Heart left ventricle (tissue), 16 donors: ENCODE measurements at places on chromosomes 5 and 9.

DNA sequence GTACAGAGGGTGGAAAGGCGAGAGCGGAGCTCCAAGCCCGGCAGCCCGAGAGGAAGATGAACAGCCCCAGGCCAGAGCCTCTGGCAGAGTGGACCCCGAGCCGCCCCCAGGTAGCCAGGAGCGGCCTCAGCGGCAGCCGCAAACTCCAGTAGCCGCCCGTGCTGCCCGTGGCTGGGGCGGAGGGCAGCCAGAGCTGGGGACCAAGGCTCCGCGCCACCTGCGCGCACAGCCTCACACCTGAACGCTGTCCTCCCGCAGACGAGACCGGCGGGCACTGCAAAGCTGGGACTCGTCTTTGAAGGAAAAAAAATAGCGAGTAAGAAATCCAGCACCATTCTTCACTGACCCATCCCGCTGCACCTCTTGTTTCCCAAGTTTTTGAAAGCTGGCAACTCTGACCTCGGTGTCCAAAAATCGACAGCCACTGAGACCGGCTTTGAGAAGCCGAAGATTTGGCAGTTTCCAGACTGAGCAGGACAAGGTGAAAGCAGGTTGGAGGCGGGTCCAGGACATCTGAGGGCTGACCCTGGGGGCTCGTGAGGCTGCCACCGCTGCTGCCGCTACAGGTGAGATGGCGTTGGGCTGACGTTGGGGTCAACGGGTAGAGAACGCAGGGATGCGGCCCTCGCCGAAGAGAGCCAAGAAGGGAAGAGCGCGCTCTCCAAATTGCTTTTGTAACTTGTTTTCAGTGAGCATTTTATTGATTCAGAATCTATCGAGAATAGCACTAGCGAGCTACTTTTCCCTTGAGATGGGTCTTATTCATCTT is at the start of gene PTGER4:
TSS of gene PTGER4 (plus strand) at position 3 of the 769 bp plus-strand sequence. CDS start 1,079 bp downstream, outside the sequence.
- peak; percentile 33 for DNase-seq

- DNase-seq, result no peak
These were observed 838.3 kb downstream of the TLE4 start for GRCh38 chr9:80410106-80410505.

DNA sequence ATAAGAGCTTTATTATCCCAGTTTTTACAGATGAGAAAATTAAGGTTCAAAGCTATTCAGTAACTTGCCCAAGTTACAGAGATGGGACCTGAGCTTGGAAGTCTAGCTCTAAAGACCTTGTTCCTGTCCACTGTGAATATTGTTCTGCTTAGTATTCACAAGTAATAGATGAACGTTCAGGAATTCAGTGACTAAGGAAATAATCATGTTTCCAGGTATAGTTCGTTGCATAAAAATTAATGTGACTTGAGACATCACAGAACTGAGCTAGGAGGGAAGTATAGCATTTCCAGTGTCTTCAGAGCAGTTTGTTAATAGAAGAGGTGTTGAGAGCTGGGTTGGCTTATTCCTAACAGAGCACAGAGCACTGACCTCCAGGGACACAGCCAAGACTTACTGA is 136.1 kb downstream of the FGF1 start:
- DNase-seq, result no peak

DNA sequence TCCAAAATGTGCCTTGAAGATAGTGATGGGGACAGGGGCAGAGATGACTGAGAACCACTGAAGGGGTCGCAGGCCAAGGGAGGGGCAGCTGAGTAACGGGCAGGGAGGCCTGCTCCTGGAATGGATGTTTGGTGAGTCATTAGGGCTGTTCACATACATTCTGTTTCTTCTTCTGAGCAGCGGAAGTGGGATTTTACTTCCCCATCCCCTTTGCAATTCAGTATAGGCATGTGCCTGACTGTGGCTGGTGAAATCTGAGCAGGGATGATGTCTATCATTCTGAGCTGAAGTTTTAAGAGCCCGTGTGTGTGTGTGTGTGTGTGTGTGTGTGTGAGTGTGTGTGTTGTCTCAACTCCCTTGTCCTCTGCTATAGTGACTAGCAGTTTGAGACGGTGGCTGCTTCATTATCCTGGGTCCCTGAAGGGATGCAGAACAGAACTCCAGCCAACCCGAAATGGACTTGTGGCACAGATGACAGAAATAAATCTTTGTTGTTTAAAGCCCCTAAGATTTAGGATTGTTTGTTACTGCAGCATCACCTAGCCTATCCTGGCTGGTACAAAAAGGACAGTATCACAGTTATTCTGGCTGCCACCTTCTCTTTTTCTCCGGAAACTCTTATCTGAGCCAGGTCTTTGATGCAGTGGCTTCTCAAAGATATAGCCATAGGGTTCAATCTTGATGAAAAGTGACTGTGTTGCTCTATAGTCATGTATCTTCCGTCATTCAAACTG is 29.2 kb upstream of the TGFBI start:
- no peak for DNase-seq

DNA sequence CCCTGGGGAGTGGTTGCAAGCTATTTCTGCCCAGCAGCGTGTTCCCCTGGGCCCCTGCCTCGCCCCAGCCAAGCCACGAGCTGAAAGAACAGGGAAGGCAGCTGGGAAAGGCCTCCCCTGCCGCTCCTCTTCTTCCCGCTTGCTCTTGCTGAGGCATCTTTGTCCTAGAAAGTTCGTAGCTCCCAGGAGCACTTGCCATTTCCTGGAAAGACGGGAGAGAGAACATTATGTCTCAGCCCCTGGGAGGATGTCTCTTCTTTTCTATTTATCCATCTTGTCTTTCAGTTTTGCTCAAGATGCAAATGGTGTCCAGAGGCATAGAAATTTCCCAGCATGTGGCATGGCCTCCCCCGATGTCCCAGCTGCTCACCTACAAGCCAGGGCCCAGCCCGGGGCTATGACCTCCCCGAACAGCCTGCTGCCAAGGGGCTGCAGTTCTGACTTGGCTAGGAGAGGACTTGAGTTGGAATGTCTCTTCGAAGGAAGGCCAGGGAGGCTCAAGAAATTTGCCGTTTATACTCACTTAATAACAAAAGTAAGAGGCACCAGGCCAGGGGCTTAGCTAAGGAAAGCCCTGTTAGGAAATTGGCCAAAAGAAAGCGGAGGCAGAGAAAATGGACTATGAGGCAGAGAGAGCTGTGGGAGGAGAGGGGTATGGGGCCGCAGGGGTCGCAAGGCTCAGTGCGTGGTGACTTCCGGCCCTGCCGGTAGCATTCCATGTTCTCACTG is 87.3 kb downstream of the LIFR start:
- DNase-seq, result peak; percentile 86

- DNase-seq, result peak; percentile 43
These were observed 16.7 kb downstream of the COL15A1 start for GRCh38 chr9:98960409-98960808.

- no peak for DNase-seq
These were observed 17.7 kb downstream of the TXNDC8 start for GRCh38 chr9:110319781-110320492.

- no peak for DNase-seq
These were observed 11.1 kb downstream of the KIAA1191 start for GRCh38 chr5:176350416-176350815.

DNA sequence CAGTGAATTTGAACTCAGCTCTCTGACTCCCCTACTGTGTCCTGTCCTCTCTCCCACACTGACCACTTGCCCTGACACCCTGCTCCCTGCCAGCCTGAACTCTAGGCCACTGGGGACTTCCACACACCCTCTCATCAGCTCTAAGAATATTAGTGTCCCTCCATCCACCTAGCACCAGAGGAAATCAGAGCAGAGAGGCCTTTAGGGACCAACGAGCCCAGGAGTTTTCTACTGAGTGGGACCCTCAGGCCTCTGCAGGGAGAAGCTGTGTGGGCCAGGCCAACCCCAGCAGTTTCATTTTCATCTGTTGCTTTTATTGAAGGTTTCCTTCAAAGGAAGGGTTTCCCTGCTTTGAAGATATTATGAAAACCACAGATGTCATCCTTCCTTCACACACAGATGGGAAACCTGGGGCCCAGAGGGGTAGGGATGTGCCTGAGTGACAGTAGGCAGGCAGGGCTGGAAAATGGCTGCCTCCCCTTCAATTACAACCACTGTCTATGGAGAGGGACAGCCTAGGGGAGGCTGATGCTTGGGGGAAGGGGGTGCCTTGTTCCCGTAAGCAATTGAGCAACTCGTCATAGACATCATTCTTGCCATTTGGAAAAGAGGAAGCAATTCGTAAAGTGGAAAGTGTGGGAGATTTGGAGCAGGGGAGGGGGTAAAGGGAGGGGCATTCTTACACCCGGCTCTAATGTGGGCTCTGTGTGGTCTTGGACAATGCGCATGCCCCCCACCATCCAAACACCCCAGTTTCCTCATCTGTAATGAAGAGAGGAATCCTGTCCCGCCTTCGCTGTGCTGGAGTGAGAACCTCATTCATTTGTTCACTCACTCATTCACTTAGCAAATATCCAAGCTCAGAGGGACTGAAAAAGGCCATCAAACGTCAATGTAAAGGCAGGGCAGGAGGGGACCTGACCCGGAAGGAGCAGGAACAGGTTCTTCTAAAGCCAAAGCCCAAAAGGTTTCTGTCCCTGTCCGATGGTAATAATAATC is 3.9 kb downstream of the GLIPR2 start:
- DNase-seq, result no peak

GRCh38 chr9:121759996-121760395 is 108.6 kb downstream of the DAB2IP start:
- DNase-seq, result no peak

DNA sequence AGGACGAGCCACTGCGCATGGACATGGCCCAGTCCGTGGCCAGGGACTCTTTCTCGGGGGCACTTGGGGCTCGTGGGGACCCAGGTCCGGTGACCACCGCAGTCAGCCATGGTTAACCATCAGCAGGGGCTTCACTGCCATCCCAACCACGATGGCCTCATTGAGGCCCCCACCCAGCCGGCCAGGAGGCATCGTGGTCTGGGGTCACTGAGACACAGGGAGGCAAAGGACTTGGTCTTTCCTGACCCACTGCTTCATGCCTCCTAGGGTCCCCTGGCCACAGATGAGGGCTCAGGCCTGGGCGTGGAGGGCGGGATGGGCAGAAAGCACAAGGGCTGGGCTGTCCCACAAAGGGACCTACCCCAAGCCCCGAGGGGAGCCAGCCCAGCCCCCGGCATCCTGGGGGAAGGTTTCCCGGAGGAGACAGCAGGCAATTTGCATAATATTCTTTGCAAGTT is 6.6 kb downstream of the NACC2 start:
- peak; percentile 61 for DNase-seq

DNA sequence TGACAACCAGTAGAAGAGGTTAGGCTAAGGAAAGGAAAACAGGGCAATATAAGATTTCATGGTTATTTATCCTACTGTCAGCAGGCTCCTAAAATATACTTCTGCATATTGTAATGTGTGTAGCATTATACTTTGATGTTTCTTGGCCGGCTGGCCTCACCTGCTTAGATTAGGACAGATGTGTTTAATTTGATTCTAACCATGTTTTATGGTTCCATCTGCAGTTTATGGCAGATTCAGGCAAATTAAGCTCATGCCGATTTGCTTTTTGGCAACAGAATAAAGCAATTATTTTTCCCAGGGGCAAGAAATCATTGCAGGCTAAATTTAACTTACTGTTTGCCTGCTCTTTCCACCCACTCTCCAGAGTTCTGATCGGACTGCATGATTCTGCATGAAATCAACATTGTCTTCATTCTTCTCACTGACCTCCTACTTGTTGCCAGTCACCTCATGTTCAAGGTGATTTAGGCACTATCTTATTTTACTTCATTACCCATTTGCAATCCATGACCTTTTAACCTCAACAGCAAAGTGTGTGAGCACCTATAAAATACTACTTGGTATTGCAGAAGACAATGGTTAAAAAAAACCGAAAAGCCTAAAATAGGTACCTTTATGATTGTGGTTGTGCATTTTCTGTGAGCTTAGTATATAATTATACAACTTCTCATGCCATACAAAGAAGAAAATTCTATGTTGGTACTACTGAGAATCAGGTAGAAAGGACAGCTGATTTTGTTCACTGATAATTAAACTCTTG is 125.2 kb downstream of the EDIL3 start:
- no peak for DNase-seq
